AG20443 (cell line): ENCODE measurements at places on chromosomes 1 and 21.

- no peak for DNase-seq
These were observed 66.9 kb upstream of the NGF start for GRCh38 chr1:115404911-115405310.

DNA sequence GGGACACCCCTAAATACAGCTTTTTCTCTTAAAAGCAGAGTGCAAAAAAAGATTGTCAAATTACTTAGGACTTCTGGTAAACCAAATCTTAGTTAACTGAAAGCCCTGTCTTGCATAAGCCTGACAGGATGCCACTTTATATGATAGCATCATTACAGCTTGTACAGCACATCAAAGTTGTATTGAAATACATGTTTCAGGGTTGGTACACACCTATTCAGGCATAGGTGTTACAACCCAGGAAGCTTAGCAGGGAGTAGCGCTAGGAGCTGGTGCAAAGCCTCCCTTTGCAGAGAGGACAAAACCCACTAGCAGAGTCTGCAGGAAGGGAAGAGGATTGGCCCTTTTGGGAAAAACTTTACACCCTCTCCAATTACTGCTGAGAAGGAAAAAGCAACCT is 258.9 kb upstream of the SGIP1 start:
- DNase-seq = no peak

DNA sequence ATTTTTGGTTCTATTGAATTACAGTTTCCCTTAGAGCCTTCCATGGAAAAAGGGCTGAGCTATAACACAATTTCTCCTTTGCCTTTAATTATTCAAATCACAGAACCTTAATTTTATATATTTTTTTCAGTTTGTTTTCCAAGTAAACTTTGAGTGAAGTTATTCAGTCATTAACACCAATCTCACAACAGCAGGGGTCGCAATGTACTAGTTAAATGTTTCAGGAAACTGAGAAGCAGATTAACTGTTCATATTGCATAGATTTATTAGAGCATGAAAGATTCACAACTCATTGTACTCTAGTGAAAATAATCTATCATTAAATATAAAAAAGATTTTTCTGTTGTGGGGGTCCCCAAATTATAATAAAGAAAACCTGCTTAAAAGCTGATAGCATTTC is 64.1 kb downstream of the KIFAP3 start:
- DNase-seq = peak; percentile 14

DNA sequence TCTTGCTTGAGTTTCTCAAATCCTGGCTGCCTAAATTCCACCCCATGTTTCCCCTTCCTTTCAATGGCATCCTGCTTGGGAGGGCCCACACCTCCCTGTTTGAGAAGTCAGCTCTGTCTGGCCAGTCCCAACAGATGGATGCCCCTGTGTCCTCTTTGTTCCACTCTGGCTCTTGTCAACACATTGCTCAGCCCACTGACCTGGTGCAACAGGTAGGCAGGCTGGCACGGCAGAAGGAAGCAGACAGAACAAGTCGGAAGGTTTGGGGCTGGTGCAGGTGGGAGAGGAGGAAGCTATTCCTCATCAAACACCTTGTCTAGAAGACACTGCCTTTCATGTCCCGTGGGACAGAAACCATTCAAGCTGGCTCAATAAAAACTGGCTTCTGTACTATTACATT is 22.7 kb downstream of the KCNQ4 start:
- no peak for DNase-seq

GRCh38 chr21:45806042-45806441 is 162.5 kb downstream of the PCBP3 start:
- no peak for DNase-seq

DNA sequence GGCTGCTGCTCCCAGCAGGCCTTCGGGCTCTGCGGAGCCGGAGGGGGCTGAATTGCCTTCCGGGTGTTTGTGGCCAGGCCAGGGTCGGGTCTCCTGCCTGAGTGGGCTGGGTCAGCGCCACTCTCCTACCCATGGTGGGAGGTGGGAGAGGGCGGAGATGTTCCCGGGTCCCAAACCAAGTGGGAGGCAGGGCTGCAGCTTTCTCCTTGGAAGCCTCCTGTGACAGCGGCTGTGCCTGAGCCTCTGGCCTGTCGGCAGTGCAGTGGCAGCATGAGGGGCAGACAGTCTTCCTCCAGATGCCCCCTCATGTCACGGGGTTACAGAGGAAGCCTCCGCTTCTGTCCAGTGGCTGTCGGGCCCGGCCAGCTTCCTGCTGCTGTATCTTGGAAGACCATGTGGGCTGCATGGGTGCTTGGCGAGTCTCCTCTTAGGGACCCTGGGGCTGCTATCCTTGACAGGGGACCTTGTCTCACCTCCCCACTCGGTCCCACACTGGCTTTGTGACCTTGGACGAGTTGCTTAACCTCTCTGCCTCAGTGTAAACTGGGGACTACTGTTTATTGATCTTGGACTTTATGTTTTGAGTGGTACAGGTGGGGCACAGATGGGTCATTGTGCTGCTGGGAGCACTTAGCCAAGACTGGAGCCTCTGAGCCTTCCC is 4.3 kb downstream of the SKI start:
- DNase-seq = no peak
